NCI-H748 treated with DMSO at 0.1 percent for 48 hours (cell line): ENCODE measurements at places on chromosomes 1 and 21.

DNA sequence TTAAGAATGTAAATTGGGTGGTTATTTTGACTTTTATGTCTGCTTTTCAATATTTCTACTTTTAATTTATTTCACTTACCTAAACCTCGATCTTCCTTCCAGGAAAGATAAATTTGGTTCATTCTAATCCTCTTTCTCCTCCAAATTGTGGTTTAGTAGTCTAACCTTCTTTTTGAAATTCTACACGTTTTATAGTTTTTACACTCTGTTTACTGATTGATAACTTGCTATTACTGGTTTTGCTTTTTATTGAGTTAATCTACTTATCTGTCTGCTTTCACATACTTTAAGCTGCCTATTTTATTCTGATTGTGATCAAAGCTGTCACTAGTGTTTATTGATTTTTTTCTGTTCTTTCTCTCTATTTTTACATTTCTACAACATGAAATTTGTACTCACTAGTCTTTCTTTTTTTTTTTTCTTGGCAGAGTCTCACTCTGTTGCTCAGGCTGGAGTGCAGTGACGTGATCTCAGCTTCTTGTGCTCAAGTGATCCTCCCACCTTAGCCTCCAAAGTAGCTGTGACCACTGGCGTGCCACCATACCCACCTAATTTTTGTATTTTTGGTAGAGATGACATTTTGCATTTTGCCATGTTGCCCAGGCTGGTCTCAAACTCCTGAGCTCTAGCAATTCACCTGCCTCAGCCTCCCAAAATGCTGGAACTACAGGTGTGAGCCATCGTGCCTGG lies 27.9 kb upstream of the ERRFI1 start:
- no peak for DNase-seq

GRCh38 chr1:174746024-174746808 lies 253.5 kb upstream of the CACYBP start:
- no peak for DNase-seq

- DNase-seq: no peak
Observed at GRCh38 chr1:155474146-155474545, 88.5 kb downstream of the ASH1L start.

GRCh38 chr1:150001415-150001814 lies 9.1 kb downstream of the OTUD7B start:
- no peak for DNase-seq

DNA sequence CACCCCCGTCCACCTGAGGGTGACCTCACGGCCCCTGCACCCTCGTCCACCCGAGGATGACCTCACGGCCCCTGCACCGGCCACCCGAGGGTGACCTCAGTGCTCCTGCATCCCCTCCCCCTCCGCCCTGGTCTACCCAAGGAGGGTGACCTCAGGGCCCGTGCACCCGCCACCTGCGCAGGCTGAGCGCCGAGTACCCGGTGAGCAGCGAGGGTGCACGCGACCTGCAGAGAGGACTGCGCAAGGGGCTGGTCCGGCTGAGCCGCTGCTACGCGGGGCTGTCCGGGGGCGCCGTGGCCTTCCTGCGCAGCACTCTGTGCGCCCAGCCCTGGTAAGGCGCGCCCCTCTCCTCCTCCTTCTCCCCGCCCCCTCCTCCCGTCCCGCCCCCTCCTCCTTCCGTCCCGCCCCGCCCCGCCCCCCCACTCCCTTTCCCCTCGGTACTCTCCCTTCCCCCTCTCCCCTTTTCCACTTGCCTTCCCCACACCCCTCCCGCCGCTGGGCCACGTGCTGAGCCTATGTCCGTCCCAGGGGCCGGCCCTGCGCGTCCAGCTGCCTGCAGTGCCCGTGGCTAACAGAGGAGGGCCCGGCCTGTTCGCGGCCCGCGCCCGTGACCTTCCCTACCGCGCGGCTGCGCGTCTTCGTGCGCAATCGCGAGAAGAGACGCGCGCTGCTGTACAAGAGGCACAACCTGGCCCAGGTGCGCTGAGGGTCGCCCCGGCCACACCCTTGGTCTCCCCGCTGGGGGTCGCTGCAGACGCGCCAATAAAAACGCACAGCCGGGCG lies 28.4 kb downstream of the TRIM11 start:
- peak; percentile 50 for DNase-seq
